NCI-H1048 (cell line): ENCODE measurements at places on chromosomes 1 and 21.

GRCh38 chr1:32195972-32196823 lies 4.2 kb upstream of the CCDC28B start:
- DNase-seq = no peak

- DNase-seq = no peak
These were observed 16.5 kb upstream of the PARP1 start for GRCh38 chr1:226424221-226425003.

DNA sequence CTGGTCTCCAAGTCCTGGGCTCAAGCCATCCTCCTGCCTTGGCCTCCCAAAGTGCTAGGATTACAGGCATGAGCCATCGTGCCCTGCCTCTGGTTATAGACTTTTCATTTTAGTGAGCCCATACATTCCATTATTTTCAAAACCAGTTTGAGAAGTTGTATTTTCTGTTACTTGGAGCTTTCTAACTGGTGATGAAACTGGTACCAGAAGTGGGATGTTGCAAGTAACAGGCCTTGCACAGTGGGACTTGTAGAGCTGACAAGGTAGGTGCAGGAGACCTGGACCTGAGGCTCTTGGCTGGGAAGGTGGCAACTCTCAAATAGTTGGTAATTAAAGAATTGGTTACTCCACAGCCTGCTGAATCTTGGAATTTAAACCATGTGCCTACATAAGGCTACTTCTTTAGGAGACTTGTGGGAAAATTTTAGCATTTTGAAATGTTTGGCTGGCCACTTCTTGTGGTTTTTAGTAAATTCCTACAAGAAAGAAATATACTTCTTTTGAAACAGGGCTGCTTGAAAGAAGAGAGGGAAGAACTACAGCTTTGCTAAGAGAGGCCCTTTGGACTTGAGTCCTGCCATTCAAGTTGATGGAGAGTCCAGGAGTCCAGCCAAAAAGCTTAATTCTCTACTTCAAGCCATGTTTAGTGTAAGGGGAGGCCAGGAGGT lies 9.8 kb upstream of the ALPL start:
- no peak for DNase-seq

GRCh38 chr1:32797456-32797855 lies 19.7 kb downstream of the YARS1 start:
- DNase-seq = no peak
